ENCODE measurements at places on chromosomes 11 and 22.

GRCh38 chr11:75498556-75499255, 27.0 kb downstream of the GDPD5 start:
- no peak for DNase-seq

DNA sequence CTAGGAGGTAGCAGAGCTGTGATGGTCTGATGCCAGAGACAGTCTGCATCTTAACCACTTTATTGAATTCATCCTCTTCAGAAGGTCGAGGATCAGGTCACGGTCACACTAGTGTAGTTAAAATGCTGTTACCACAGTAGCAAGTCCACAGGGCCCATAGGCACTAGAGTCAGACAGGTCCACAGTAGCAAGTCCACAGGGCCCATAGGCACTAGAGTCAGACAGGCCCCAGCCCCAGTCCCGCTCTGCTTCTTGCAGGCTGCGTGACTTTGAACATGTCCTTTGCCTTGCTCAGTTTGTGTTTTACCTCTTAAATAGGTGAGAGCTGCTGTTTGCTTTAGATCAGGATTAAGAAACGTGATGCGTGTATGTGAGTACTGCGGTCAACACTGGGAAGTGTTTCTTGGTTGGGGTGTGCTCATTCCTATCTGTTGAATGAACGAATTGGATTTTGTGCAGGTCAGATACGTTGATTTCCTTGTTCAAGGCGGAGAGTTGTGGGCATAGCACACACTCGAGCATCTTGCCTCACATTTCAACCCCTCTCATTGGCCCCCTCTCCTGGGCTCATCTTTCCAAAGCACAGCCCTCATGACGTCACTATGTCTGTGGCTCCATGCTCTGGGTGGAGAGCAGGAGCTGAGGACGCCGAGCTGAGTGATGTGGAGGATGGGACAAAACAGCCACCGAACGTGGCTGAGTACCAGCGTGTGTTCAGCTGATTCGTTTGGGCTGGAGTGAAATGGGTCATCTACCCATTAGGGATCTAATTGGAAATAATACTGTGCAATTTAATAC, 191.7 kb downstream of the TBC1D22A start:
- no peak for DNase-seq

- DNase-seq, result no peak
Observed at GRCh38 chr11:19537803-19538453, 174.7 kb upstream of the NAV2 start.

- DNase-seq, result no peak
Observed at GRCh38 chr11:9972989-9973388, 309.1 kb downstream of the SWAP70 start.

DNA sequence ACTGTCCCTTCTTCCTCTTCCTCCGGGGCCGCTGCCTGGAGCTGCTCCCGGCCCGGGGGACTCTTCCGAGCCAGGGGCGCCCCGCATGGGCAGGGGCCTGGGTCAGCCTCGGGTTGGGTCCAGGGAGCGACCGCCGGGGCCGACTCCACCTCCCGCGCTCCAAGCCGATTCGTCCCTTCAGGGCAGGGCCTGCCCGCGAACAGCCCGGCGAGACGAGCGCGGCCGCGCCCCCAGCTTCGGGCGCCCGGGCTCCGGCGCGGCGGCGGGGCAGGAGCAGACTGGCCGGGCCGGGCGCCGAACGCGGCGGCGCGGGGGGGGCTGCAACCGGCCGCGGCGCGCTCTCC, at the start of gene LARGE1:
Gene LARGE1 (minus strand): TSS at position 280 of the 344 bp plus-strand sequence.
- no peak for DNase-seq

DNA sequence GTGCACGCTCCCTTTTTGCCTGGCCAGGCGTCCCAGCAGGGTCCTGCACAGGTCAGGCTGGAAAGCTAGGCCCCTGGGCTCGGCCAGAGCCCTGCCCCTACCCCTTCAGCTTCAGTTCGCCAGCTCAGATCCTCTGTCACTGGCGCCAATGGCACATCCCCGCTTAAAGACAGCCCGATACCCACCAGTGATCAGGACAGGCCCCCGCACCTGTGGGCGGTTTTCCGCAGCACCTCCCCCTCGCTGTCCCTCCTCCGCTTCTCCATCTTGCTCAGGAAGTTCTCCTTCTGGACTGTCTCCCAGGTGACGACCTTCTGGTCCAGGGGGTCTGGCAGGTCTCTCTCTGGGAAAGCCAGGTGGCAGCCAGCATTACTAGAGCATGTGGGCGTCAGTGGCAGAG, 5.9 kb downstream of the TSSC4 start:
- no peak for DNase-seq

- no peak for DNase-seq
Observed at GRCh38 chr11:22927793-22928192, 67.5 kb upstream of the CCDC179 start.

DNA sequence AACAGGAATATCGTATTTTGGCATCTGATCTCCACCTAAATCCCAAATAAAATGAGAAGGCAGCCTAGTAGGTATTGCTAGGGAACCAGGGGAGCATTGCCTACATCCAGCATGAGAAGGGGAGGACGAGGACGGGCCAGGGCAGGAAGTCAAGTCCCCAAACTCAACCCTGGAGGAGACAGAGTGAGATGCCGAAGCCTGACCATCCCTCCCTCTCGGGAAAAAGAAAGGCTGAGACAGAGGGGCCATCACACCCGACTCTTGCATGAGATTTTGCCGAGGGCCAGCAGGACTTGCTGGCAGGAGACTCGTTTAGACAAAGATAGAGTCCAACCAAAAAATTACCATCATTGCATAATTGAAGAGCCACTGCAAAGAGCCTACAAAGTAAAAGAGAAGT, 50.2 kb upstream of the SPATA19 start:
- DNase-seq, result no peak

Measured in smooth muscle cell of the brain vasculature (primary cell).